ENCODE measurements at places on chromosomes 16 and 17.

- DNase-seq: peak; percentile 78
Observed at GRCh38 chr17:36183001-36183971, 6.8 kb upstream of the TBC1D3B start.

DNA sequence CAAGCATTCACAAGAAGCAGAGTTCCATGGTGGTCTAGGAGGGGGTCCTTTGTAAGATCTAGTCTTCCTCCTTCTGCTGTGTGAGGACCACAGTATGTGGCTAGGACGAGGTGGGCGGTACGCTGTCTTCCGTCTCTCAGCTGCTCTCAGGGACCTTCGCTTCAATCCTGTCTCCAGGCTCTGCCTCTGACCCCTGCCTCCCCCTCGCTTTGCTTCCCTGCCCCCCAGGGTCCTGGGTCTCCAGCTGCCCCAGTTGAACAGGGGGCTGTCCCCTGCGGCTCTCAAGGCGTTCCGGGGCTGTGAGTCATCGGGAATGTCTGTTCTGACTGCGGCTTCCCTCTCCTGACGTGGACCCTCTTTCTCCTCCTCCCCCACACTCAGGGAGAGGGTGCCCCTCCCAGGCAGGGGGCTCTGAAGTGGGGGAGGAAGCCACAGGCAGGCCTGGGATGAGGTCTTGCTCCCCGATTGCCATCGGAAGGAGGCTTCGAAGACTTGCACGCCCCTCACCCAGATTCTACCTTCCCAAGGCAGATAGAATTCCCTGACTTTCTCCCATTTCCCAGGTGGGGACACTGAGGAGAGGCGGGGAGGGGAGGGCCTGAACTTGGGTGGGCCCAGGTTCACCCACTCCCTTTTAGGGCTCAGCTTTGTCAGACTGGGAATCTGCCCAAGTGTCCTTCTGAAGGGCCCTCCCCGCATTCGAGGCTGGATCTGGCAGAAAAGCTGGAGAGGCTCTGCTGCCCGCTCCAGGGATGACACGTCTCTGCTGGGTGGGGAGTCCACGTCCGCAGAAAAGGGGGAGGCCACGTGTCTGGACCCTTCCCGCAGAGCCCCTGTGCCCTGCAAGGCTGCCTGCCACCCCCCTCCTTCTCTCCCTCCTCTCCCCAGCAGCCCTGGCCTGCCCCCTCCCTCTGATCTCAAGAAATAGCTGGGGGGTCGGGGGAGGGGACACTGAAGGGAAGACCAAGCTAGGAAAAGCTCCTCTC is 9.1 kb upstream of the COL1A1 start:
- DNase-seq: no peak

- peak; percentile 63 for DNase-seq
Observed at GRCh38 chr16:85428168-85428898, 184.8 kb upstream of the GSE1 start.

DNA sequence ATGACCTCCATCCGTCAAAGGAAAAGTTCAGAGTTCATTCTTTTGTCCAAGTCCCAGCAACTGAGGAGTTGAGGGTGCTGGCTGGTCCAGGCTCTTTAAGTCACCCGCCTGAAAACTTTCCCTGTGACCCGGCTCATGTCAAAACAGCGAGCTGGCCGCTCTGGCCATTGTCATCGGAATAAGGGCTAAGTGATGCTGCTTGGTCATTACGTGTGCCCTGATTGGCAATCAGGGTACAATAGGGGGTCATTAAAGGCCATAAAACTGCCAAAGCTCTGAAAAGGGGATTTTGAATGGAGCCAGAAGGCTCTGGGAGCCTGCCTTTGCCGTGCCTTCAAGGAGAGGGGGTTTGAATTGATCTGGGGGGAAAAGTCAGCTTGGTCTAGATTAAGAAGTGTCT is 88.5 kb upstream of the IRX3 start:
- DNase-seq: no peak

GRCh38 chr17:63361182-63361581 is 84.9 kb downstream of the CYB561 start:
- DNase-seq: no peak

GRCh38 chr16:52976539-52977167 is 76.0 kb downstream of the CHD9NB start:
- DNase-seq: no peak
